ENCODE measurements at places on chromosomes 1 and 21. TPM values are rescaled to one million over a fixed set of nuclear protein-coding genes. Genes with fewer than 3 reads are reported as not detected.

FAM3B gene
- not detected for total RNA-seq

SLC6A17 gene
- not detected for total RNA-seq

GRCh38 chr1:239735111-239735510, 348.7 kb downstream of the CHRM3 start:
- no peaks in the 10 kb centered on the region for H3K27me3 ChIP-seq
- H3K4me3 ChIP-seq = no peak overlapping the region
- no peaks in the 10 kb centered on the region for H3K36me3 ChIP-seq
- no peak overlapping the region for H3K27ac ChIP-seq
- no peak for DNase-seq
- H3K4me1 ChIP-seq = no peaks in the 10 kb centered on the region

GRCh38 chr1:22132517-22133235, 10.2 kb downstream of the WNT4 start:
- no peaks in the 10 kb centered on the region for H3K36me3 ChIP-seq
- no peak for DNase-seq
- no peak overlapping the region for H3K4me3 ChIP-seq
- no peaks in the 10 kb centered on the region for H3K27me3 ChIP-seq

DNA sequence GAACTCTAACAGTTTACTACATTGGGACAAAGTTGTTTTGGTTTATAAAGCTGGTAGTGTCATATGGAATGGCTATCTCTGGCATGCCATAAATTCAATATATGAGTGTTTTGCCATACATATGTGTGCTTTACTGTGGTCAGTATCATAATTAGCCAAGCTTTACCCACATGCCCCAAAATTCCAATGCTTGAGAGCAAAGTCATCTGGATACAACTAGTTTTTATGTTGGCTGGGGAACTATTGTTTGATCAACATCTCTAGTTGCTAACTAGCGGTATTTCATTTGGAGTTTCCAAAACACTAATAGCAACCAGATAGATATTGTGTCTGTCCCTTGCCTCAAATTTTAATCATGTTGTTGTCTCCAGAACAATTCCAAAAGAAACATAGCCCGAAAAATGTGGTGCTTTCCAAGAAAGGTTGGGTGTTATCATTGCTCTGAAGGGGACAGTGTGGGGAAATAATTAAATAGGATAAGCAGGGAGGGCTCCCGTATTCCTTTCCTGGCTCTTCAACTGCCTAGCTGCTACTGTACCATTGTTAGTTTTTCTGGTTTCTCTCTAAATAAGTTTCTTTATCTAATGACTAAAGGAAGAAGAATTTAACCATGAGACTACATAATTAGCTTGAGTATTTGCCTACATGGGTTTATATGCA, 136.1 kb downstream of the TGFB2 start:
- no peak overlapping the region for H3K27ac ChIP-seq
- H3K4me1 ChIP-seq = peaks cover 12% of the 10 kb centered on the region
- no peaks in the 10 kb centered on the region for H3K36me3 ChIP-seq
- DNase-seq = no peak

DNA sequence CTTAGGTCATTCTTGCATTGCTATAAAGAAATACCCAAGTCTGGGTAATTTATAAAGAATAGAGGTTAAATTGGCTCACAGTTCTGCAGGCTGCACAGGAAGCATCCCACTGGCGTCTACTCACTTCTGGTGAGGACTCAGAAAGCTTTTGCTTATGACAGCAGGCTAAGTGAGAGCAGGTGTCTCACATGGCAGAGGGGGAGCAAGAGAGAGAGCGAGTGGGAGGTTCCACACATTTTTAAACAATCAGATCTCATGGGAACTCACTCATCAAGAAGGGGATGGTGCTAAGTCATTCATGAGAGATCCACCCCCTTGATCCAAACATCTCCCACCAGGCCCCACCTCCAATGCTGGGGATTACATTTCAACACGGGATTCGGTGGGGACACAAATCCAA, 13.6 kb upstream of the RGS4 start:
- H3K4me1 ChIP-seq = no peaks in the 10 kb centered on the region
- no peak overlapping the region for H3K27ac ChIP-seq
- H3K27me3 ChIP-seq = peaks cover 12% of the 10 kb centered on the region
- no peak overlapping the region for H3K4me3 ChIP-seq
- DNase-seq = no peak

DNA sequence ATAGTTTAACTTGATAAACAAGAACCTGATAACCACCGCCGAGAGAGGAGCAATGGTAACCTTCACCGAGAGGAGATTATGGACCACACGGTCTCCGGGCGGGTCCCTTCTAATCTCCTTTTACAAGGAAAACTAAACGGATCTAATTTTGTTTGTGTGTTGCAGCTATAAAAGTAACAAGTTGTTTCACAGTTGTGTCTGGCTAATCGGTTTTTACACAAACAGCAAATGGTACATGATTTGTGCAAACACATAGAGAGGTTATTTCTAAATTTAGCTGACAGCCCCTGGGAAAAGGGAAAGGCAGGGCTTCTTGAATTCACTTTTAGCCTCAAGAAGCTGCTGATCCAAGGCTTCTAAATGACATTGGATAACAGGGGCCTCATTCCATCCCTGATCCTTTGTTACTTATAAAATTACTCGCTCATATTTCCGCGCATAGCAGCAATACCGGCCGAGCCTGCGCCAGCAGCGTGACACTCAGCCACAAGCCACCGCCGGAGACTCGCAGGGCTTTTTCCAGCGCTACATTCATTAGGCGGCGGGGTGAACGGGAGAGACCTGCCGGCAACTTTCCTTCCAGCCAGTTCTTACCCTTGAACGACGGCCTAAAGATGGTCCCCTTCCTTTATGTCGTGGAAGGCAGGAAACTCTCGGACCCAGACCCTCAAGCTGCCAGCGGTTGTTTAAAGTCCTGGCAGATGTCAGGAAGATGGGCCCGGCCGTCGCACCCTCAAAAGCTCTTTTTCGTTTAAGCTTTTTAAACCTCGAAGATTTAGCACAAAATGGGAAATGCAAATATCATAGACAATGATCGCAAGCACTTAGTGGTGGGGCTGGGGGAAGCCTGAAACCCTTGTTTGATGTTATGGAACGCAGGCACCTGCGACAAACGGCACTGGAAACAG, 4.4 kb downstream of the FOXD3 start:
- H3K4me1 ChIP-seq = peaks cover 24% of the 10 kb centered on the region
- peaks cover under 1% of the 10 kb centered on the region for H3K36me3 ChIP-seq
- H3K4me3 ChIP-seq = peak overlapping the region; percentile 11

- no peak for DNase-seq
- peaks cover 71% of the 10 kb centered on the region for H3K4me1 ChIP-seq
- no peaks in the 10 kb centered on the region for H3K27me3 ChIP-seq
- peak overlapping the region; percentile 94 for H3K27ac ChIP-seq
- H3K4me3 ChIP-seq = no peak overlapping the region
These were observed 31.8 kb downstream of the TMEM63A start for GRCh38 chr1:225850370-225850769.

MLLT11 gene
- total RNA-seq = 0.59 TPM

CD52 gene
- total RNA-seq = 499 TPM

All from activated B cell treated with CpG ODN at 0.5 μM for 24 hours (primary cell).